ENCODE measurements at places on chromosomes 11 and 22.

GRCh38 chr11:72338266-72338665 is 94.3 kb upstream of the PHOX2A start:
- no peak for DNase-seq

GRCh38 chr11:30908272-30908671 is 322.1 kb upstream of the MPPED2 start:
- DNase-seq: no peak

- no peak for DNase-seq
These were observed 122.7 kb downstream of the EFCAB6 start for GRCh38 chr22:43689356-43689755.

- no peak for DNase-seq
These were observed 84.6 kb downstream of the C22orf31 start for GRCh38 chr22:28977060-28977459.

DNA sequence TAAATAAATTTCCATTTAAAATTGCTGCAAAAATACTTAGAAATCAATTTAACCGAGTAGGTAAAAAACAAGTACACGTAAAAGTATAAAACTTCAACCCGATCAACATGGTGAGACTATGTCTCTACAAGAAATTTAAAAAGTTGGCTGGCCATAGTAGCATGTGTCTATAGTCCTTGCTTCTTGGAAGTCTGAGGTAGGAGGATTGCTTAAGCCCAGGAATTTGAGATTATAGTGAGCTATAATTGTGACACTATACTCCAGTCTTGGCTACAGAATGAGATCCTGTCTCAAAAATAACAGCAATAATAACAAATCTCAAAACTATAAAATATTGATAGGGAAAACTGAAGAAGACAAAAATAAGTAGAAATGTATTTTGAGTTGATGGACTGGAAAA is 11.1 kb downstream of the CASP4 start:
- no peak for DNase-seq

DNA sequence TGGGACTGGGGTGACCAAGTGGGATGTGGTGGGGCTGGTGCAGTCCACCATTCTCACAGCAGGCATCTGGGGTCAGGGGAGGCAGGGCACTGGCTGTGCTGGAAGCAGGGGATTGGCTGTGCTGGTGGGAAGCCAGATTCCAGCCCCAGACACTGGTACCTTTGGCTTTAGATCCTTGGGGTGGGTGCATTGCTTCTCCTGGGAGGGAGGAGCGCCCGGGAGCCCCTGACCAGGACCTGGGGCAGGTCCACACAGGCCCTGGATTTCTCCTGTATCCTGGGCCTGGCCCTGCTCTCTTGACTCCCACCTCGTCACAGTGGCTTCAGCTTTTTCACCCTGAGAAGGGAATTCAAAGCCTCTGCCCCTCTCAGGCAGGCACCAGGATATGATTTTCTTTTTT is 38.5 kb downstream of the ST3GAL4 start:
- DNase-seq: no peak

DNA sequence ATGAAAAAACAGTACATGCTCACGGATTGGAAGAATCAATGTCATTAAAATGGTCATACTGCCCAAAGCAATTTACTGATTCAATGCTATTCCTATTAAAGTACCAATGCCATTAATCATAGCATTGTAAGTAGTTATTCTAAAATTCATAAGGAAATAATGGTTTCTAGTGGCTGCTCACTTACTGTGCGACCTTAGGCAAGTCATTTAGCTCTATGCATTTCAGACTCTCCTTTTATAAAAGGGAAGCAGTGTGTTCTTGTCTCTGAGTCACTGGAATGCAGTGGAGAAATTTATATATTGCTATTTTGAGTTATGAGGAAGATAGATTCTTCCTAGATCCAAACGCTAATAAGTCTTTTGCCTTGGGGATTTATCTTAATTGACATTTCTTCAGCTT is 174.8 kb downstream of the KCNA4 start:
- DNase-seq: no peak

- no peak for DNase-seq
These were observed 29.0 kb upstream of the API5 start for GRCh38 chr11:43282607-43283440.

GRCh38 chr11:35359321-35360054 is 59.9 kb downstream of the SLC1A2 start:
- no peak for DNase-seq

DNA sequence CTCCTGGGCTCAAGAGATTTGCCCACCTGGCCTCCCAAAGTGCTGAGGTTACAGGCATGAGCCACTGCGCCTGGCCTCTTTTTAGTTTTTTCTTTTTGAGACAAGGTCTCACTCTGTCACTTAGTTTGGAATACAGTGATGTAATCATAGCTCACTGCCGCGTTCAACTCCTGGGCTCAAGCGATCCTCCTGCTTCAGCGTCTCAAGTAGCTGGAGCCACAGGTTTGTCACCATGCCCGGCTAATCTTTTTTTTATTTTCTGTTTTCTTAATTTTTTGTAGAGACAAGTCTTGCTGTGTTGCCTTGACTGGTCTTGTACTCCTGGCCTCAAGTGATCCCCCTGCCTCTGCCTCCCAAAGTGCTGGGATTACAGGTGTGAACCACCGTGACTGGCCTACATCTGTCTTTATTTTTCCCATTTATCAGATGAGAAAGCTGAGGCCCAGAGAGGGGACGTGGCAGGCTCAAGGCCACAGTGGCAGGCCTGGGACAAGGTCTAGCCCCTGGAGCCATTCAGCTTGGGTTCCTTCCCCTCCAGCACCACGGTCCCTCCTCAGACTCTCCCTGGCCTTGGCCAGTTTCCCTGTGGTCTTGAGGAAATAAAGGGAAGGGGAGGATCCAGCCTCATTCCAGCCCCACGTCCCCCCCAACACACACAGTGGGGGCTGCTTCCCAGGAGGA is 2.8 kb upstream of the KDELR3 start:
- DNase-seq: no peak

- no peak for DNase-seq
These were observed 2354.7 kb upstream of the RAG2 start for GRCh38 chr11:38952698-38953097.

GRCh38 chr11:96179905-96180304 is 163.1 kb downstream of the MAML2 start:
- DNase-seq: no peak

DNA sequence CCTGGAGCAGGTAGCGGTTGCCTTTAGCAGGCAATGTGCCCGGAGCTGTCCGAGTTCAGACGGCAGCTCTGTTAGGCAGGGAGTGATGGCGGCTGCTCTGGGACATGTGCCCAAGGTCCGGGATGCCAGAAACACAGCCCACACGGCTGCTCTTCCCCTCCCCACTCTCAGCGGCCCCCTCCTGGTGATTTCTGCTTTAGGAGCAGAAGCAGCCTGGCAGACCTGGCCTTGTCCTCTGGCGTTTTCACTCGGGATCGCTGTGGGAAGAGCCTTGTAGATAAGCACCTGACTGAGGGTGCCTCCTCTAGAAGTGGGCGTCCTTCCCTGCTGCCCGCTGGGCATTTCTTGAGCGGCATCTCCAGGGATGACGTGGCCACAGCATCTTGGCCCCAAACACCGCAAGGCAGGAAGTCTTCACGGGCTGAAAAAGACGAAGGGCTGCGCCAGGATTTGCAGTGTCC is 392.2 kb downstream of the TBC1D22A start:
- DNase-seq: no peak

GRCh38 chr11:75716659-75717058 is 979 bp upstream of the MOGAT2 start:
- no peak for DNase-seq

DNA sequence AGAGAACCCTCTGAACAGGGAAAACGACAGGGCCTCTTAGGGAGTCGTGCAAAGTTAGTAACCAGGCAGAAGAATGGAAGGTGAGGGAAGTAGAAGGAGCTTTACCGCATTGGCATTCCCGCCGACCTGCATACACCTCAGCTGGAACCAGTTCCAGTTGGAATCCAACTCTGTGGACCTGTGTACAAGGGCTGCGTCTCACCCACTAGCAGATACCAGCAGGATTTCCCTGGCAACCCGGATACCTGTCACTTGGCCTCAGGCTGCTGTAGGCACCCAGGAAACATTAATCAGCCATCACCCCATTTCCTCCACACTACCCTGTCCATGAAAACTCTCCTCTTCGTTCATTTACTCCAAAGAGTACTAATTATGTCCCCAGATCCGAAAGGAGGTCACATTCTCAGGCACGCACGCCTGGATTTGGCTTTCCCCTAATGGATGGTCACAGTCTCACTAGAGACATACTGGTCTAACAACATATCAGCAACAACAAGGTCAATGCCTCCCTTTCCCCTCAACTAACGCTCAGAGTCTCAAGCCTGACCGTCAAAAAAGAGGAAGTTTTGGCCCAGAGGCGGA is 842 bp downstream of the ARFGAP2 start:
- no peak for DNase-seq

DNA sequence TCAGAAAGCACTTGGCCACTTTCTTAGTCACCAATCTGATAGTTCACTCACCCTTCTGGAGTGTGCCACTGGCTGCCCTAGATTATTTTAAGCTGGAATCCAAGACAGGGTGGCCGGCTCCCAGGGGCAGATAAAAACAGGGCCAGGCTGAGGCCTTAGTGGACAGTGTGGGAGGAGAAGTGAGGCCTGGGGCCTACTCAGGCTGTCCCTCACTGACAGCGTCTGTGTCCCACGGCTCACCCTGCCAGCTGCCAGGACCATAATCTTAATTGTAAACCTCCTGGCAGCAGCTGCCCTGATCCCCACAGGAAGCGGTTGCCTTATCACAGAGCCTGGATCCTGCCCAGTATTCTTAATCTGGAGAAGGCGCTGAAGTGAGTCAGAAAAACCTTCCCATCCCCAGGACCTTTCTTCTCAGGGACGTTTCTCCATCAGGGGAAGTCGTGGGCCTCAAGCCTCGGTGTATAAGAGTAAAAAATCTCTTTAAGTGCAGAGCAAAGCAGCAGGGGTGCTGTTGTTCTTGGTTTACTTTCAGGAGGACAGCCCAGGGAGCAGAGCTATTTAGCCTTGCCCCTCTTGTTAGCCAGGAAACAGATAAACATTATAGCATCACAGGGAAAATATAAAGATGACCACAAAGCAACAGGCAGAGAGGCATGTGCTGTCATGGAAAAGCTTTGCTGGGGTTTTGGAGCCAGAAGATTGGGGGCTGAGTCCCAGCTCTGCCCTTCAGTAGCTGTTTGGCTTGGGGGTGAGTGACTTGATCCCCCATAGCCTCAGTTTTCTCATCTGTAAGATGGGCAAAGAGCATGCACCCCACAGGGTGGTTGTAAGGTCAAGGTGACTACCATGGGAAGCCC is 39.6 kb downstream of the TSPAN18 start:
- no peak for DNase-seq

DNA sequence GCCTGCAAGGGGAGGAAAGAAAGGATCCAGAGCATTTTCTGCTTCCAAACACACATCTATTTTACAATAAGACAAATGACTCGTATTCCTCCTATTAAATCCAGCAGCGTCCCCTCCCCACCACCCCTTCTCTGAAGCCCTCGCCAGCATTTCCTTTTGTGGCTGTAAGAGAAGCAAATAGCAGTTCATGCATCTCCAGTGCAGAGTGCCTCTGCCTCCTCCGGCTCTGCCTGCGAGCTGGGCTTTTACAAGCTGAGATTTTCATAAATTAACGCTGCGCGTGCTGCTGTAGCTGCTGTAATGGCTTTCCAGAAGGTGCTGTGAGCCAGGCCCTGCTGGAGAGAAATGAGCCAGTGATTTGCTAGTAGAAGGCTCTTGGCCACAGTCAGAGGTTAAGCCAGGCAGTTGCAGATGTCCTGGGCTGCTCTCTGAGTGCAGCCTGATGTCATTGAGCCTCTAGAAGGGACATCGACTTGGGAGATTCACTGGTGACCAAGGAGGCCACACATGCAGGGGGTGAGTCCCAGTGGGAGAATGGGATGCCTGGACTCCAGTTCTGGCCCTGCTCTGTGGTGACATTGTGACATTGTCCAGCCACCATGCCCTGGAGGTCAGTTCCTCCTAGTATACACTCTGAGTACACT is 134.5 kb upstream of the NAV2 start:
- DNase-seq: peak; percentile 83

DNA sequence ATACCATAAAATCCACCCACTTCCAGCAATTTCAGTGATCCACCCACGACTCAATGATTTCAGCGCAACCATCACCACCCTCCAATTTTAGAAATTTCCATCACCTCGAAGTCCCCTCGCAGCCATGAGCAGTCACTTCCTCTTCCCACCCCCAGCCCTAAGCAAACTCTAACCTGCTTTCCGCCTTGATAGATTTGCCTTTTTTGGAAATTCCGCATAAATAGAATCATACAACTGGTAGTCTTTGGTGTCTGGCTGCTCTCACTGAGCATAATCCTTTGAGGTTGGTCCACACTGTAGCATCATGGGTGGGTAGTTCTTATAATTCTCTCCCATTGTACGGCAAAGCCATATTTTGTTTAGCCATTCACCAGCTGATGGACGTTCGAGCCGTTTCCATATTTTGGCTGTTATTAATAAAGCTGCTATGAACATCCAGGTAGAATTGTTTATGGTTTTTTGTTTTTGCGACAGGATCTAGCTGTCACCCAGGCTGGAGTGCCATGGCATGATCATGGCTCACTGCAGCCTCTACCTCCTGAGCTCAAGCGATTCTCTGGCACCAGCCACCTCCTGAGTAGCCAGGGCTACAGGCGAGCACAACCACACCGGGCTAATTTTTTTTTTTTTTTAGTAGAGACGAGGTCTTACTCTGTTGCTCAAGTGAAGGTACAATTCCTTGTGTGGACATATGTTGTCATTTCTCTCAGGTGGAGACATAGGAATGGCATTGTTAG is 16.0 kb downstream of the PIM3 start:
- DNase-seq: no peak

GRCh38 chr11:35907648-35908431 is 36.0 kb upstream of the LDLRAD3 start:
- DNase-seq: no peak

- DNase-seq: no peak
These were observed 58.3 kb downstream of the CDKN1C start for GRCh38 chr11:2827256-2827655.

GRCh38 chr11:45092901-45093760 is 53.3 kb upstream of the PRDM11 start:
- DNase-seq: peak; percentile 16

DNA sequence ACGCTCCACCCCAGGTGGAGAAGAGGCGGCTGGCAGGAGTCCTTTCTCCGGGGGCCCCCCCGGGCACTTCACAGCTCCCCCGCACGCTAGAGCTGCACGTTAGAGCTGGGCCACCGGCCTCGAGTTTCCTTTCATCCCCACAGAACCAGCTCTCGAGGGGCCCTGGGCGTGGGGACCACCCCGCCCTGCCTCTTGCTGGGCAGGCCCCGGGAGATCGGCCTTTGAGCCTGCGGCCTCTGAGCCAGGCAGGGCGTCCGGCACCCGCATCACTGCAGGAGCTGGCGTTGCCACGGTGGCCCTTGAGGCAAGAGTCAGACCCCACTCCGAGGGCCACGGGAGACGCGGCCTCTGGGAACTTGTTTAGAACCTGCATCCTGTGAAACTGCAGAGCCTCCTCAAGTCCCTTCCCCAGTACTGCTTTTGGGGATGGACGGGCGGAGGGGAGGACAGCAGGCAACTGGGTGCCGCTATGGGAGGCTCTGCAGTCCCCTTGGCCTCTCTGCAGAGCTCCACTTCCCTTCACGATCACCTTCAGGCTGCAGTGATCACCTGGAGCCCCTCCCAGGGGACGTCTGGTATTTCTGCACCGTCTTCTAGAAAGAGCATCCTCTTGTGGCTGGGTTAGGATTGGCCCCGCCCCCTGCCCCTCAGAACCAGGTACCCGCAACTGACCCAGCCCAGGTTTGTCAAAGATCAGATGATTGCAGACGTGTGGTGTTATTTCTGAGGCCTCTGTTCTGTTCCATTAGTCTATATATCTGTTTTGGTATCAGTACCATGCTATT is 13.9 kb upstream of the GAL start:
- no peak for DNase-seq

Measured in fibroblast of skin of left biceps (primary cell).